ENCODE measurements at places on chromosomes 1 and 21. TPM values are rescaled to one million over a fixed set of nuclear protein-coding genes. Genes with fewer than 3 reads are reported as not detected.

The OXCT2 gene
- polyA plus RNA-seq = 1.7 TPM

The HCN3 gene
- polyA plus RNA-seq = 4.8 TPM

DNA sequence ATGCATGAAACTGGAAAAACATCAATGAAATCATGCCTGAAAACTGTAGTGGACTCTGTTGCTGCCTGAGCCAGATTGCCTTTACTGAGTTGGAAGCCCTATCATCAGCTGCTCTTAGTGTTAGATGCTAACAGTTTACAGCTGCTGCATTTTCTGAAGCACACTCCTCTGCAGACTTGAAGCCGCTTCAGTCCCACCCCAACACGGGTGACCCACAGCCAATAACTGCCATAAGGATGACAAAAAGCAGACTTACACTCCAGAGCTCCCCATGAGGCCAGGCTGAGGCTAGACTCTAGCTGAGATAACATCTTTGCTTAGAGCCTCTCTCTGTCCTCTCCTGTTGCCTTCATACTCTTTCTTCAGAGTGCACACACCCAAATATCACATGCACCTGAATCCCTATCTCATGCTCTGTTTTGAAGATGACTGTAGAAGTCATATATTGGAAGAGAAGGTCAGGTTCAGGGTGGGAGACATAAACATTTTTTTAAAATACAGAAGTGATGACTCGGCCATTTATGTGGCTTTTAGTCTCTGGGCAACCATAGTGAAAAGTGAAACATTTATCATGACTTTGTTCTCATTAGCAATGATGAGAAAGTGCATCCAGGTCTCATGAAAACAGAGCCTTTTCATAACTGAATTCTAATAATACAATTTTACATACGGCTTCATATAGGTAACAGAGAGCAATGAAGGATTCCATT lies 161.0 kb downstream of the KCNK2 start:
- no peak for DNase-seq

The ZFP69 gene
- polyA plus RNA-seq = 2.8 TPM

DNA sequence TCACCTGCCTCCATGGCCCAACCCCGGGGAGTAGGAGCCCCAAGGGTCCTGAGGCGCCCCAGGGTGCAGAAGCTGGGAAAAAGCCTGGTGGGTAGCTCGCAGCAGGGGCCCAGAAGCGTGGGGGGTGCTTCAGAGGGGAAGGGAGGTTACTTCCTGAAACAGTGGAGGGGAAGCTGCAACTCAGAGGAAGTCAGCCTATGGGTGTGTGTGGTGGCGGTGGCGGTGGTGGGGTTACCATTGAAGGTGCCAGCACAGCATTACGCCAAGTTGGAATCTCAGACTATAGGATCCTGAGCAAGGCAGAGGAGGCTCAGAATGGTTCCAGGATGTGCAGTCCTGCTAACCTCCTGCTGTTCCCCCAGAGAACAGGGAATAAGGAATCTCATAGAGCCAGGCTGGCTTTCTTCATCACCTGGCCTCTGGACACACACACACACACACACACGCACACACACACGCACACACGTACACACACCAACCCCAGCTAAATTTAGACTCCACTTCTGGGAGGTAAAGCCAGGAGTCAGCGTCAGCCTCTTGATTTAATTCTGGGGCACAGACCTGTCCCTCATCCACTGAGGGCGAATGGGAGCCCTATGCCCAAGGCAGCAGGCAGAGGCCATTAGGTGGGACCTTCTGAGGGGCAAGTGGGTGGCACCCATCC lies 1.3 kb downstream of the DENND4B start:
- DNase-seq = no peak

DNA sequence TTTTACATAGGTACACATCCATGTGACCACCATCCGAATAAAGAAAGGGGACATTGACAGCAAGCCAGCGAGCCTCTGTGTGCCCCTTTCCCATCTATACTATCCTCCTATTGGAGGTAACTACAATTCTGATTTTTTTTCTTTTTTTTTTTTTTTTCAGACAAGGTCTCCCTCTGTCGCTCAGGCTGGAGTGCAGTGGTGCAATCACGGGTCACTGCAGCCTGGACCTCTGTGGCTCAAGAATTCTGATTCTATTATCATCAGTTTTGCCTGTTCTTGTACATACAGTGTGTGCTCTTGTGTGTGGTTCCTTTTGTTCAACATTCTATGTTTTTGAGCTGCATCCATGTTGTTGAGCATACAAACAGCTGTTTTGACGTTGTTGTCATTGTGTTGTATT lies 56.0 kb upstream of the SRSF10 start:
- no peak for DNase-seq

DNA sequence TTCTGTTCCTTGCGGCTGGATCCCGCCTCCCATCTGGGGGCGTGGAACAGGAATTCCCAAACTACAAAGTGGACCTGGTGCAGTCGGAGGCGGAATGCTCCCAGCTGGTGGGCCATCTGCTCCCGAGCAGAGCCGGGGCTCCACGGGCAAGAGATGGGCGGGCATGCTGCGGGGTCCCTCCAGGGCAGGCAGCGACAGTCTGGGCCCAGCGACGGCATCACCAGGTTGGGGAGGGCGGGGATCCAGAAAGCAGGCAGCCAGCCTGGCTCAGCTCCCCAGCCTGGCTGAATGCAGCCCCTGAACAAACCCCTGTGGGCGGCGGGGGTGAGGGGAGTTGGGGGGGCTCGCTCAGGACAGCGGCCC lies 3.6 kb downstream of the MEGF6 start:
- peak; percentile 56 for DNase-seq

DNA sequence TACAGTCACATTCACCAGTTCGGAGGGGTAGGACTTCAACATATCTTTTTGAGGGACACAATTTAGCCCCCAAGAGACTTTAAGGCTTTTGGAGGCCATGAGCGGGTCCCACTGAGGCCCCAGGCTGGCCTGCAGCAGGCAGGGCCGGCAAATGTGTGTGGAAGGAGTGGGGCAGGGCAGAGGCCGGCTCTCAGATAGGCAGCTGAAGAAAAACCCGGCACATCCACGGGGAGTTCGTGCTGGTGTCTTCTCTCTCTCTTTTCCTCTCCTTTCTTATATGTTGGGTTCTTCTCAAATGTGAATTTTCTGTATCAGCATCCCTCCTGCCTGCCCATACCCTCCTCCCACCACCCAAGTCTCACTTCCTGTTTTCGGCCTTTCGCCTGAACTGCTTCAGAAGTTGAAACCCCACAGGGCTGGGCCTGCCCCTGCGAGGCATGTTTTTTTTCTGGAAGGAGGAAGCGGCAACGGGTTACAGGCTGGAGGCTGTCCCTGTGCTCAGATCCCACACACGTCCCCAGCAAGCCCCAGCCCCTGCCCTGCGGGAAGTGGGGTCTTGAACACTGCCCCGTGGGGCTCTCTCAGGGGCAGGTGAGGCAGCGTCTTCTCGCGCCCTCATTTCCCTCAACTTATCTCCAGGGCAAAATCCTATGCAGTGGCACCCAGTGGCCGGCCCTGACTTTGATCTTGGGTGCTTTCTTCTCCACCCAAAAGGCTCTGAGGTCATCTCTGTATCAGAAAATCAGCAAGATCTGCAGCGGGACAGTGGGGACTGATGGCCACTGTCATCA lies 9.7 kb upstream of the UMODL1 start:
- DNase-seq = no peak

DNA sequence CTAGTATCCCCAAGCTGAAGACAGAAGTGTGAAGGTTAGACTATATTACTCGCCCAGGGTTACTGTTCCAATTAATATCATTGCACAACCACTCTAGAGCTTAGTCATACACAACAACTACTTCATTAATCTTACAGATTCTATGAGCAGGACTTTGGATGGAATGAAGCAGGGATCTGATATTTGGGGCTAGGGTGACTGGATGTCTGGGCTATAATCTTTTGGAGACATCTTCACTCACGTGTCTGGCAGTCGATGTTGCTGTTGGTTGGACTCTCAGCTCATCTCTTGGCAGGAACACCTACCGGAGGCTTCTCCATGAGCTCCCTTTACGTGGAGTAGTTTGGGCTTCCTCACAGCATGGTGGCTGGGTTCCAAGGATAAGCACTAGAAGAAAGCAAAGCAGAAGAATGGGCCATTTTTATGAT lies 519.2 kb upstream of the B3GALT2 start:
- no peak for DNase-seq

The PRKAA2 gene
- 1.2 TPM for polyA plus RNA-seq

DNA sequence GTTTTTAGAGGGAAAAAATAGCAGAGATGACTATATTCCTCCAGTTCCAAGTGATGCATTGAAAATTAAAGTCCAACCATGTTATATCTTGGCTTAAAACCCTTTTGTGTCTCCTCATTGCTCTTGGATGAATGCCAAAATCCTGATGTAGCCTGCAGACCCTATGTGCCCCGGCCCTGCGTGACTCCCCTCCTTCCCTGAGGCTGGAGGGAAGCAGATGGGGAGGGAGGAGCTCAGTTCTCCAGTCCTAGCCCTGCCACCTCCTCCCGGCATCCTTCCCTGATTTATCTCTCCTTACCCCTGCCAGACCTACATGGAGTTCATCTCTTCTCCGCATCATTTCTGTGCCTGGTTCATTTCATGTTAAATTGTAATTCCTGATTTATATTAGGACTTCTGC lies 397.4 kb downstream of the PTPRU start:
- no peak for DNase-seq

The FLG gene
- 0.04 TPM for polyA plus RNA-seq

The CAPN9 gene
- polyA plus RNA-seq = not detected

The TDRD10 gene
- 2.9 TPM for polyA plus RNA-seq

The HAO2 gene
- polyA plus RNA-seq = not detected

- no peak for DNase-seq
Observed at GRCh38 chr1:175131095-175131494, 61.5 kb downstream of the KIAA0040 start.

DNA sequence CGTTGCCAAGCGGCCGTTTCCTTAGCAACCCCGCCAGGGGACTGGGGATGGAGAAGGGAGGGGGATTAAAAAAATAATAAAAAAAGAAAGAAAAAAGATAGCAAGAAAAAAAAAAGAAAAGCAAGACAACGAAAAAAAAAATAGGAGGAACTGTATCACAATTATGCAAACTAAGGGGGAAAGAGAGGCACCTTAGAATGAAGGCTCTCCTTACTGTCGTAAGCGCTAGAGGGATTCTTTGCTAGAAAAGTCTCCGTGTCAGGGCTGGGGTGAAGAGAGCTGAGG lies 625 bp upstream of the NEGR1 start:
- DNase-seq = no peak

The OVAAL gene
- polyA plus RNA-seq = not detected

The OR2T33 gene
- polyA plus RNA-seq = not detected

- no peak for DNase-seq
Observed at GRCh38 chr1:23904748-23905357, 8.3 kb downstream of the CNR2 start.

DNA sequence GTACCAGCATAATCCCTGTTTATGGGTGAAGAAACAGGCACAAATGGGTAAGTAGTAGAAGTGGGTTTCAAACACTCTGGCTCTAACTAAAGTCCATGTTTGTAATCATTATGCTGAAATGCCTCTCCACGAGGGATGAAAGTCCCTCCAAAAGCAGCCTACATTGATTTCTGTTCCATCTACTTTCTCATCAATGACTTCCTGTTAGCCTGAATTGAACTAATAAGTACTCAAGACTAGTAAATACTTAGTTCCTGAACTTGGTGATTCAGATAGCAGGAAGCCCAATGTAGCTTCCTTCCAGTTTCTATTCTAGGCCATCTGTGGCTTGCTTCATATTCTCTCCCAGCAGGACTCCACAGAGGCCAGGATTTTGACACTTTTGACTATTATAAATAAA lies 11.3 kb upstream of the BACH1 start:
- DNase-seq = no peak

The PEAR1 gene
- 6.6 TPM for polyA plus RNA-seq

The SNX7 gene
- polyA plus RNA-seq = 3.2 TPM

DNA sequence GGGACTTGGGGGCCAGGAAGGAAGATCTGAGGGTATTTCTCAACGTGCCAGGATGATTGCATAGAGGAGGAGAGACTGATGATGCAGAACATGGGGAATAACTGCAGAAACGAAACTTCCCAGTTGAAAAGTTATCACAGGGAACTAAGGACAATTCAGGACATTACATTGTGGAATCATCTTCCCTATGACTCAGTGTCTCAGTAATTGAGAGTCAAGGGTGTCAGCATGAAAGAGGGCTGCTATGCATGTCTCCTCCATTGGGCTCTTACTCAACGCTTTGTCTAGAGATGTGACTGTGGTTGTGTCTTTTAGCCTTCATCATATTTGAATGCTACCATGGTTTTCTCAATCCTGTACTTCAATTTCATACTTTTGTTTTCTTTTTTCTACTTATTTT lies 48.9 kb upstream of the PTGFR start:
- DNase-seq = no peak

DNA sequence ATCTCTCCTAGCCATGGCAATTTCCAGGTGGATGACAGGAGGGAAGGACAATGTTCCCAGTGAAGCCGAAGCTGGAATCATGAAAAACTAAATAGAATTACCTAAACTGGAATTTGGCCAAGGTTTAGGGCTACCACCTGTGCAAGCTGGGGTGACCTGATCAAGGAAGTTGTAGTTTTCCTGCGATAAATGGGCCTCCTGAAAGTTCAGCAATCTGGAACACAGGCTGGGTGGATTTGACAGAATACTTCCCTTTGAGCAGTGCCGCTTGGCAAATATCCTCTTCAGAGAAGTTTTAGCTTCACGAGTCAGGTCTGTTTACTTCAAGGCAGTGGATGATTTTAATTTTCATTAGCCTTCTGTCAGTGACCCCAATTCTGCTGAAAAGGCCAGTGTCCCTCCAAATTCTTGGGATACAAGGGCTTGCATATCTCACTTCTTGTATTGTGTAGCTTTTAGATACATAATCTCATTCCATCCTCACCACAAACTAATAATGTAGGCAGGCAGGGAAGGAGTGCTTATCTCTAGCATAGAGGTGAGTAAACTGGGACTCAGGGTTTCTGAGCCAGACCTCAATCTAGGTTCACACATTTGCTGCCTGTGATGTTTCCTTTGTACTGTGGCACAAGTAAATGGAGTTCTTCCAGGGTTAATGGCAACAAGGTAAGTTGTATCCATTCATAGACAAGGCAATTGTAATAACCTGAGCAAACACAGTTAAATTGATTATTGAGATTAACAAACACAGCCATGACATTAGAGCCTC lies 349.4 kb downstream of the NUF2 start:
- DNase-seq = no peak

- no peak for DNase-seq
Observed at GRCh38 chr1:8875216-8875861, 3.1 kb downstream of the ENO1 start.

The LYPD8 gene
- not detected for polyA plus RNA-seq

- DNase-seq = no peak
Observed at GRCh38 chr1:38183747-38184146, 137.2 kb upstream of the POU3F1 start.

- no peak for DNase-seq
Observed at GRCh38 chr1:26210147-26210870, 19.9 kb downstream of the CATSPER4 start.

The NUF2 gene
- 0.42 TPM for polyA plus RNA-seq

The LPAR3 gene
- polyA plus RNA-seq = 2.1 TPM

The RSPO1 gene
- 0.26 TPM for polyA plus RNA-seq

GRCh38 chr1:25456502-25456901 lies 25.8 kb downstream of the MACO1 start:
- no peak for DNase-seq

GRCh38 chr1:58282623-58283387 lies 263.7 kb downstream of the OMA1 start:
- DNase-seq = no peak

The LGR6 gene
- polyA plus RNA-seq = 0.15 TPM

GRCh38 chr1:209927466-209927865 lies 10.6 kb upstream of the SYT14 start:
- DNase-seq = no peak

The KIAA1614 gene
- polyA plus RNA-seq = 2.4 TPM

The KCNC4 gene
- polyA plus RNA-seq = 5.8 TPM

The APCS gene
- 4.0 TPM for polyA plus RNA-seq

GRCh38 chr1:98429965-98430443 lies 231.5 kb upstream of the SNX7 start:
- DNase-seq = peak; percentile 39

The PDE4DIP gene
- polyA plus RNA-seq = 55.9 TPM

Measured in pancreas (tissue), 10 donors.